ENCODE measurements at places on chromosomes 1 and 21.
A peak's percentile ranks its signal among the peaks of the same experiment; 100 is the strongest.

DNA sequence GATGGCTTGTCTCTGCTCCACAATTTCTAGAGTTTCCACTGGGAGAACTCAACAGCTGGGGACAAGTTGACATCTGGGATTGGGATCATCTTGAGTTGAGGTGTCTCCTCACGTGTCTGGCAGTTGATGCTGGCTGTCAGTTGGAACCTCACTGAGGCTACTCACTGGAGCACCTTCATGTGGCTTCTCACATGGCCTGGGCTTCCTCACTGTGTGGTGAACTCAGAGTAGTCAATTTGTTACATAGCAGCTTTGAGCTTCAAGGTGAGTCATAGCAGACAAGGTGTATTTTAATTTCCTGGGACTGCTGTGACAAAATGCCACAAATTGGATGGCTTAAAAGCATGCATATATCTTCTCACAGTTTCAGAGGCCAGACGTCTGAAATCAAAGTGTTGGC, 44.0 kb downstream of the NTNG1 start:
- no peak for DNase-seq

- no peak for DNase-seq
Measured at GRCh38 chr21:41560661-41561158, 52.8 kb upstream of the TMPRSS2 start.

GRCh38 chr1:218771931-218772330, 401.7 kb upstream of the LYPLAL1 start:
- no peak for DNase-seq

- no peak for DNase-seq
Measured at GRCh38 chr21:27569831-27570230, 602.9 kb upstream of the ADAMTS5 start.

DNA sequence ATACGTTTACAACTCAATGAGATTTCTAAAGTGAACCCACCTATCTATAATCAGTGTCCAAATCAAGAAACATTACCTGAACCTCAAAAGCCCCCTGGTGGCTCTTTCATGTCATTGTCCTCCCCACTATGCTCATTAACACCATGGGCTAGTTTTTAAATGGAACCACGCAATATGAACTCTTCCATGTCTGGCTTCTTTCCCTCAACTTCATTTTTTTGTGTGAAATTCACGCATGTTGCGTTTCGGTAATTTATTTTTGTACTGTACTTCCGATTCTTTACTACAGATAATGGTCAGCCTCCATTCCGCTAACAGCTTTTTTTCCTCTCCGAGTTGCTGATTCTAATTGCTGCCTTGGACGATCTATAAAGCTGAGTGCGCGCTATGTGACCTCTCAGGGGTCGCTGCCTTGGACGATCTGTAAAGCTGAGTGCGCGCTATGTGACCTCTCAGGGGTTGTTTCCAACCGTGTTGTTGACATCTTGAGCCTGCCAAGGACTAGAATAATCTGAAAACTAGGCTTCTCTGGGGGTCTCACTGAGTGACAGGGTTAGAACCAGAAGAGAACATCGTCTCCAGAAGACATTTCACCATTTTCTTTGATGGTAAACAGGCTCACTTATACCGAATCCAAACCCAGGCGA, 1.1 kb upstream of the CACYBP start:
- DNase-seq, result peak; percentile 73

GRCh38 chr1:168504064-168504837, 39.5 kb downstream of the XCL2 start:
- no peak for DNase-seq

GRCh38 chr1:119482517-119483425, 24.2 kb upstream of the HSD3B1 start:
- no peak for DNase-seq

DNA sequence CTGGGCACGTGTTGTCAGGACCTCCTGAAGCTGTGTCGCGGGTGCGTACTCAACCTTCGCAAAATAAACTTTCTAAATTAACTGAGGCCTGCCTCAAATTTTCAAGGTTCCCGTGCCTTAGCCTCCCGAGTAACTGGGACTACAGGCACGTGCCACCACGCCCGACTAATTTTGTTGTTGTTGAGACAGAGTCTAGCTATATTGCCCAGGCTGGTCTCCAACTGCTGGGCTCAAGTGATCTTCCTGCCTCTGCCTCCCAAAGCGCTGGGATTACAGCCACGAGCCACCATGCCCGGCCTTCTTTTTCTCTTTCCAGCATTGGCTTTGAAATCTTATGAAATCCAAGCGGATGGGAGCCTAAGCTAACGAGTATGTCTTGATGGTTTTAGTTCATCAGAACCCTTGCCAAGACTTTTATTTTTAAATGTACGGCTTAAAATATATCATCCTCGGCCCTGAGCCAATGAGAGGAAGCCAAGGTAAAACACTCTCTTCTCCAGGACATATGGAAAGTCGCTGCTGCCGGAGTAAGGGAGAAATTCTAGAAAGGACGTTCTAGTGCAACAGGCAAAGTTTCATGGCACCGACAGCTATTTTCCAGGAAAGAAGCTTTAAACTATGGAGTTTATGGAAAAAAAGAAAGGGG, 12.7 kb upstream of the ERVH48-1 start:
- no peak for DNase-seq

GRCh38 chr1:19450811-19451515, 34.4 kb downstream of the CAPZB start:
- peak; percentile 14 for DNase-seq

DNA sequence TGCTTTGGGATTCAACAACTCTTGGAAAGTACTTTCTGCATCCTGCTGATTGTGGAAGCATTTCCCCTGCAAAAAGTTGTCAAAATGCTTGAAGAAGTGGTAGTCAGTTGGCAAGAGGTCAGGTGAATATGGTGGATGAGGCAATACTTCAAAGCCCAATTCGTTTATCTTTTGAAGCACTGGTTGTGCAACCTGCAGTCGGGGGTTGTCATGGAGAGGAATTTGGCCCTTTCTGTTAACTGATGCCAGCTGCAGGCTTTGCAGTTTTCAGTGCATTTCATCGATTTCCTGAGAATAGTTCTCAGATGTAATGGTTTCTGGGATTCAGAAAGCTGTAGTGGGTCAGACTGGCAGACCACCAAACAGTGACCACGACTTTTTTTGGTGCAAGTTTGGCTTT, 47.6 kb upstream of the GJA5 start:
- no peak for DNase-seq

GRCh38 chr1:157691285-157691920, 9.2 kb downstream of the FCRL3 start:
- no peak for DNase-seq

DNA sequence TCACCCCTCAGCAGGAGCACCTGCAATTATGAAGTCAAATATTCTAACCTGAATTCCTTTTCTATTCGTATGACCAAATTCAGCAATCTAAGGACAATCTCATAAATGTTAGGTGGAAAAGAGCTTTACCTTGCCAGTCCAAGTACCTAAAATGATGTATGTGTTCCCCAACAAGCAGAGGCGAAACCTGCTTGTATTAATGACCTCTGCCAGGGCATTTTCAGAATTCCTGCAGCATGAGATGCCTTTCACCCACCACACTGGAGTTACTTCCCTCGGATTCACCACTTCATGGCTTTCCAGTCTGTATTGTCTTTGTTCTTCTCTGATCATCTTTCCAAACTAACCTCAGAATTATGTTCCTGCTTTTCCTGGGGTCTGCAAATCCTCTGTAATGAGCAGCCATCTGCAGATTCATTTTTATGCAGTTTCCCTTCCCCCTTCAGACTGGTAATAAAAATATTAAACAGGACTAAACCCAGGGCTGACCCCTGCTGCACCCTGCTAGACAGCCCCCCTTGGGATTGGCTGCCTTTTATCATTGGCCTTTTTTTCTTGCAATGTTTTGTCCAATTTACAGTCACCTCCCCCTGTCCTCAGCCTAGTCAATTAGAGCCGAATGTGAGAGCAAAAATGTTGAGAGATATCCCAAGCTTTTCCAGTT, 26.6 kb upstream of the CASQ2 start:
- no peak for DNase-seq

GRCh38 chr21:28974531-28975227, 18.0 kb downstream of the LTN1 start:
- no peak for DNase-seq

- DNase-seq, result no peak
Measured at GRCh38 chr1:29574871-29575270, 338.5 kb downstream of the PTPRU start.

DNA sequence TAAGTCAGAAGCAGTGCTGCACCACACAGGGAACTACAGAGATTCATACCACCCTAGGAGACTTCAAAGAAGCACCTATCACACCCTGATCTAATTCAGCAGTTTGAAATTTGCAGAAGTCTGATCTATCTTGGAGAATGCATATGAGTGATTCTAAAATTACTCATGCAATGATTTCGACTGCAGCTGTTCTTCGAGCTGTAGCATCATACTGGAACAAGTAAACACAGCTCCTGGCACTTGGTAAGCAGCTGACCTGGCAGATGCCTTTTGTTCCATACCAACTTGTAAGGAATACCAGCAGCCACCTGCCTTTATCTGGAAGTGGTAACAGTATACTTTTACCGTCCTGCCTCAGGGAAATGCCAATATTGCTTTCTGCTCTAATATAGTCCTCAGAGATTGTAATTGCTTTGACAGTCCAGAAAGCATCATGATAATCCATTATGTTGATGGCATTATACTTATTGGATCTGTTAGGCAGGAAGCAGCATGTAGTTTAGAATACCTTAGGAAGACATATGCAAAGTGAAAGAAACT, 25.7 kb downstream of the AADACL4 start:
- no peak for DNase-seq

- DNase-seq, result no peak
Measured at GRCh38 chr1:59453297-59453968, 156.5 kb downstream of the FGGY start.

DNA sequence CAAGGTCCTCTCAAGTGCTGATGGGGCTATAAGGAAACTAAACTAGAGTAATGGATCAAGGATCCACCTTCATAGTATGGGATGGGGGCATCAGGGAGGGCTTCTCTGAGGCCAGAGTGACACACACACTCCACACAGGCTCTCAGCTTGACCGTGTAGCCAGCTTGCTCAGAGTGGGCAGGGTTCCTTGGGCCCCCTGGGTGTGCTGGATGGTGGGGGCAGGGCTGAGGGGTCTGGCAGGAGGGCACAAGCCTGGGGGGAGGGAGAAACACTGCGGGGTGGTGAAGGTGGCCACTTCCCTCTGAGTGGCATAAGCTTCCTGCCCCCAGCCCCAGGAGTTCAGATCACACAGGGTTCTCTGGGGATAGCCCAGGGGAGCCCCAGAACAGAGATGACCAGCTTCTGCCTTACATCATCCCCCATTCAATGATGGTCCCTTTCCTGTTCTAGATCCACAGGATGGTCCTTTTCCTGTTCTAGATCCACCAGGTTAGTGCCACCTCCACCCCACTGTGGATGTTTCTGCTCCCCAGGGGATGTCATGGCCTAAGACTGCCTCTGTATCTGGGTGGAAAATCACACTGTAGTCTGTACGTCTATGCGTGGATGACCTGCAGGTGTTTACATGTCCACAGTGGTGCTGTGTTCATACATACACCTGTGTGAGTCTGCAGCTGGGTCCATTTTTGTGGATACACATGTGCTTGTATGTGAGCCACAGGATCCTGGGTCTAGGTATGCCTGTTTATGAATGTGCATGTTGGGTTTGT, 525.0 kb downstream of the PTPRU start:
- no peak for DNase-seq

GRCh38 chr1:41525891-41526587, 41.6 kb upstream of the EDN2 start:
- no peak for DNase-seq

DNA sequence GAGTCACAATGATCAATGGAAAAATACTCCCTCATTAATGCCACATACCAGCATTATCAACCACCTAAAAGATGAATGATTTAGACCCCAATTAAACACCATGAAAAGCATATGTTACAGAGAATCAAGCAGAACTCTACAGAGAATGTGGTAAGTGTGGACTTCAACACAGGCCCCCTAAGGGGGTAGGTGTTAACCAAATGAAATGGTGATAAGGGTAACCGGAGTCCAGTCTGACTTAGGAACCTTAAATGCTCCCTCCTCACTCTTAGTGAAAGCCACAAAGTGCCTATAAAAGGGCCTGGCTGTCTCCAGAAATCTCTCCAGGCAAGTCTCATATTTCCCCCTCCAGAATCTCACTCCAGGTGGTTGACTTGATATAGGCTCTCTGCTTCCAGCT, 149.2 kb upstream of the FOXD3 start:
- DNase-seq, result no peak

GRCh38 chr1:155636397-155637153, 26.6 kb downstream of the MSTO1 start:
- DNase-seq, result no peak

GRCh38 chr1:8883491-8883890, 5.0 kb upstream of the ENO1 start:
- no peak for DNase-seq

- DNase-seq, result peak; percentile 9
Measured at GRCh38 chr1:167095368-167095767, 1.5 kb downstream of the STYXL2 start.

- DNase-seq, result peak; percentile 49
Measured at GRCh38 chr1:27366113-27366410, 699 bp downstream of the MAP3K6 start.

DNA sequence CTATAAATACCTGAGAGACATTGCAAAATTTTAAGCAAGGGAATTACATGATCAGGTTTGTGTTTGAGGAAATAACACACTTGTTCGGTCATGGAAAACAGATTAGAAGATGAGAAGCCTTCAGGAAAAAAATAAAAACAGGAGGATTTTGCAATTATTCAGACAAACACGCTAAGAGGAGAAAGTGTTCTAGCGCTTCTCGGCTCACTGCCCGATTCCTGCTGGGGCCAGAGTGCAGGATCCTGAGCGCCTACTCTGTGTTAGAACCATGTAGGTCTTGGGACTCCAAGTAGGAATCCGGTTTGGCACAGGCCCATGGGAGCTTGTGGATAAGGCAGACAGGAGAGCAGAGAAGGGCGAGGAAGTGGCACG, 8.1 kb upstream of the PRELP start:
- no peak for DNase-seq

- no peak for DNase-seq
Measured at GRCh38 chr21:37166733-37167132, 93.7 kb downstream of the TTC3 start.

GRCh38 chr1:243489681-243490546, 234.1 kb downstream of the SDCCAG8 start:
- no peak for DNase-seq

DNA sequence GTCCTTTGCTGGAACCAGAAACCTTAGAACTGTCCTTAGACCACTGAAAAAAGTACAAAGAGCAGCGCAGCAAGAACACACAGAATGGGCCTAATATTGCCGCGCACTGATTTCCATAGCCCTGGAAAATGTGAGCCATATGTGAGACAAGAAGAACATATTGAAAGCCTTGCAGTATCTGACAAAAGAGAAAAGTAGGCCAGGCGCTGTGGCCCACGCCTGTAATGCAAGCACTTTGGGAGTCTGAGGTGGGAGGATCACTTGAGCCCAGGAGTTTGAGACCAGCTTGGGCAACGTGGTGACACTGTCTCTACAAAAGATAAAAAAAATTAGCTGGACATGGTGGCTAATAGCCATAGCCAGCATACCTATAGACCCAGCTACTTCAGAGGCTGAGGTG, 300.7 kb downstream of the RYR2 start:
- no peak for DNase-seq

GRCh38 chr1:105492921-105493320, 1563.6 kb upstream of the PRMT6 start:
- no peak for DNase-seq

- DNase-seq, result no peak
Measured at GRCh38 chr1:237640011-237640671, 250.6 kb downstream of the ZP4 start.

Data from COR-L47 (cell line).